ENCODE measurements at places on chromosomes 11 and 22.

GRCh38 chr11:15119826-15120225 lies 5.1 kb downstream of the INSC start:
- no peak for DNase-seq

DNA sequence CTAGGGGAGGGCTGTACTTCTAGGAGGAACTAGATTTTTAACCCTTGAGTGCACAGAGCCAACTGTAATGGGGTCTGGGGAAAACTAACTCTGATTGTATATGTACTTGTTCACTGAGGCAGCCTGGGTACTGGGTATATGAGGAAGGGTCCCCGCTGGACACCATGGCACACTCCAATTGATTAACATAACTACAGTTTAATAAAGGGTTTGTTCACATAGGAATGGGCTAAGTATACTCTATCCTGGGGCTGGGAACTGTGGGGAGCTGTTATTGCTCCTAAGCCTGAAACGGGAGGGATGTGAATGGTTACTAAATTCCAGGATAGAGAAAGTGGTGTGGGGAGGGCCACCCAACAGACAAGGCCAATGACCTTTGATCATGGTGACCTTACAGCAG lies 67.6 kb downstream of the PARVA start:
- DNase-seq, result no peak

DNA sequence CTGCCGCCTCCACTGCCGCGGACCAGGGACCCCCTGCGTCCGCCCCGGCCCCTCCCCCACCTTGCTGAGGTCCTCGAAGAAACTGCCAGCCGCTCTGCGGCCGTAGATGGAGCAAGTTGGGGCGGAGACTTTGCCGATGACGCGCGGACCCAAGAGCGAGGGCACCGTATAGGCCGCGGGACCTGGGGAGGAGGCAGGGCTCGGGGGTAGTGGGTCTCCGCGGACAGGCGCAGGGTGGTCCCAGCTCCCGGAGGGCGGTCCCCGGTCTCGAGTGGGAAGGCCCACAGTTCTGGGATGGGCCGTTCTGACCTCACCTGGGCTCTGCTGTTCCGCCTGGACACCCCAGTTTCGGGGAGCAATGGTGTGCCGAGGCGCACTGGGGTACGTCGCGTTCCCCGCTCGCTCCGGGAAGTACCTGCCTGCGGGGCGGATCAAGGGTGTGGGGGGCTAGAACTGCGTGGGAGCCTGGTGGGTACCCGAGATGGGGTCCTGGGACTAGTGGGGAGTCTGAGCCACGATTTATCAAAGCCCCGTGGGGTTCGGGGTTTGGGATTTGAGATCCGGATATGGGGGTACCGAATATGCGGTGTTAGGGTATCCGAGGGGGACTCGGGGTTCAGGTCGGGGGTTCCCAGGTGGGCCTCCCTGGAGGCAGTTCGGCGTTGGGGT lies 1.2 kb upstream of the TYMP start:
- peak; percentile 74 for DNase-seq

DNA sequence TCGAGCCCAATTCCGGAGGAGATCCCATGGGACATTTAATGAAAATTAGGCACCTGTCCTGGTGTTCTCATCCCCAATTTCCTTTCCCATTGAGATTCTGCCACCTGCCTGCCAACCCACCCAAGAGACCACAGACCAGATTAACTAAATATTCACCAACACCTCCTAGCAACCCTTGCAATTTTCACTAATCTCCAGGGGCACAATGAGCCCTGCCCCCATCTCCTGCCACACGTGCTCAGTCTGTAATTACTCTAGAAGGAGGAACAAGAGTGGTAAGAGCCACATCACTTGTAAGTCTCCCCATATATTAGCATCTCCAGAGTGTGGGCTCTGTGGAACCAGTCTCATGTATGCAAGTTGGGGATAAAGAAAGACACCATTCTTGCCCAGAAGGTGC lies 38.0 kb downstream of the IL18BP start:
- no peak for DNase-seq

DNA sequence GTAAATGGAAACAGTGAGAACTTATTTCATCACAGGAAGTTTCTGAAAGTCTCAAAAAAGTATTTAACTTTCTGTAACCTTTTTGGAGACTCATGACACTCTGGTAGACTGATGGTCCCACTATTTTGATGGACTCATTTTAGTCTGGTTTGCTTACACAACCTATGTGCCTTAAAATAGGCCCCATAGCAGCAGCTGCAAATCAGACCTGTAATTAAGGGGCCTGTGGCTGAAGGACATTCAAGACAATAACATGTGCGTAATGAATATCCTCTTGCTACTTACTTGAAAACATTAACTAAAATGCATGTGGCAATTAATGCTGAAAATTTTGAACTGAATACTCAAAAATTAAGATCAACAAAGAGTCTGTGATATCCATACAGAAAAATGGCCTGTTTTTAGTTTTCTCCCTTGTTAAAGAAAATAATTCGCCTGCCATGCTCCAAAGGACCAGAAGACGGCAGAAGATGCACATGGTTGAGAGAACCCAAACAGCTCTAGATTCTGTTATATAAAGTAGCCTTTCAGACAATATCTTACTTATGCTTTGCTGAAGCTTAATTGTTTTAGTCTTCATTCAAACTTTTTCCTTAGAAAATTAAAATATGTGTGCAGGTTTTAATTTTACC lies 568.5 kb downstream of the KCNA4 start:
- no peak for DNase-seq
